ENCODE measurements at places on chromosomes 5 and 9.

- DNase-seq, result no peak
Observed at GRCh38 chr5:54095969-54096368, 214.4 kb downstream of the ARL15 start.

- no peak for DNase-seq
Observed at GRCh38 chr5:52013523-52013922, 630.3 kb downstream of the ISL1 start.

DNA sequence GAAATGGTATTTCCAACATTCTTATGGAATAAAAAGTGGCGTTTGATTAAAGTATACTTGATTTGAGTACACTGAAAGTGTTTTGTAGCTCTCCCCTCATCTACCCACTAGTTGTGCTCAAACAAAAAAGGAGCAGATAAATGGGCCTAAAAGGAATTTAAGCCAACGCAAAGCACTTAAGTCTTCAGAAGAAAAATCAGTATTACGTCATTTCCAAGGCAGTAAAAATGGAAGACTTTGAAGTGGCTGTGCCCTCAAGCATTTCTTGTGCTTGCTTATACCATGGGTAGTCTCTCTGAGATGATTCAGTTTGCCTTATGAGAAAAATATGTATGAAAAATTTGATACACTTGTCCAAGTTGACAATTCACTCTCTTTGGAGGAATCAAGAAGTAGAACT lies 279.9 kb upstream of the CD180 start:
- DNase-seq, result peak; percentile 83

DNA sequence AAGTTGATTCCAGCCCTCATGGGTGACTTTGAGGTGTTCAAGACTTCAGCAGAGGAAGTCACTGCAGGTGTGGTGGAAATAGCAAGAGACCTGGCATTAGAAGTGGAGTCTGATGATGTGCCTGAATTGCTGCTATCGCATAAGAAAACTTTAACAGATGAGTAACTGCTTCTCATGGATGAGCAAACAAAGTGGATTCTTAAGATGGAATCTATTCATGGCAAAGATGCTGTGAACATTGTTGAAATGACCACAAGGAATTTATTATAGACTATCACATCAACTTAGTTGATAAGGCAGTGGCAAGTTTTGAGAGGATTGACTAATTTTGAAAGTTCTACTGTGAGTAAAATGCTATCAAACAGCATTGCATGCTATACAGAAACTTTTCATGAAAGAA lies 17.1 kb upstream of the POU4F3 start:
- no peak for DNase-seq

DNA sequence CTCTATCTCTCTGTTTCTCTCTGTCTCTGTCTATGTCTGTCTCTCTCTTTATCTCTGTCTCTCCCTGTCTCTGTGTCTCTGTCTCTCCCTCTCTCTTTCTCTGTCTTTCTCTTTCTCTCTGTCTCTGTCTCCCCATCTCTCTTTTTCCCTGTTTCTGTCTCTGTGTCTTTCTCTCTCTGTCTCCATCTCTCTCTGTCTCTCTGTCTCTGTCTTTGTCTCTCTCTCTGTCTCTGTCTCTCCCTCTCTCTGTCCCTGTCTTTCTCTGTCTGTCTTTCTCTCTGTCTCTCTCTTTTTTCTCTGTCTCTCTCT lies 2.1 kb upstream of the SLC6A19 start:
- DNase-seq, result no peak

- DNase-seq, result peak; percentile 82
Observed at GRCh38 chr5:168152660-168153059, 138.8 kb upstream of the WWC1 start.

- no peak for DNase-seq
Observed at GRCh38 chr5:114418176-114419066, 56.6 kb downstream of the KCNN2 start.

GRCh38 chr9:93702261-93702660 lies 125.9 kb downstream of the PHF2 start:
- no peak for DNase-seq

- DNase-seq, result peak; percentile 67
Observed at GRCh38 chr9:126500600-126501382, 112.9 kb upstream of the LMX1B start.
